ENCODE measurements at places on chromosomes 16 and 17.
A peak's percentile ranks its signal among the peaks of the same experiment; 100 is the strongest.

GRCh38 chr17:57634713-57635465, 110.2 kb downstream of the CCDC182 start:
- DNase-seq: no peak

DNA sequence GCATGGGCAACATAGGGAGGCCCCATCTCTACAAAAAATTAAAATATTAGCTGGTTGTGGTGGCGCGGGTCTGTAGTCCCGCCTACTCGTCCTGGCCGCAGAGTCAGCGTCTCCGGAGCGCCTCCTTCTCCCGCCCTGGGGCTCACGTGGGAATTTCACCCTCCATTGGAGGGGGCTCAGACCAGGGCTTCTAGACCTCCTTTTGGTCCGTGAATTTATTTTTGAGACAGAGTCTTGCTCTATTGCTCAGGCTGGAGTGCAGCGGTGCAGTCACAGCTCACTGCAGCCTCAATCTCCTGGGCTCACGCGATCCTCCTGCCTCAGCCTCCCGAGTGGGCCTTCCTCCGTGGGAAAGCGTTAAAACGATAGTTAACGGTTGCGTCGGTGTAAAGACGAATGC, 394 bp upstream of the NME4 start:
- DNase-seq: no peak

DNA sequence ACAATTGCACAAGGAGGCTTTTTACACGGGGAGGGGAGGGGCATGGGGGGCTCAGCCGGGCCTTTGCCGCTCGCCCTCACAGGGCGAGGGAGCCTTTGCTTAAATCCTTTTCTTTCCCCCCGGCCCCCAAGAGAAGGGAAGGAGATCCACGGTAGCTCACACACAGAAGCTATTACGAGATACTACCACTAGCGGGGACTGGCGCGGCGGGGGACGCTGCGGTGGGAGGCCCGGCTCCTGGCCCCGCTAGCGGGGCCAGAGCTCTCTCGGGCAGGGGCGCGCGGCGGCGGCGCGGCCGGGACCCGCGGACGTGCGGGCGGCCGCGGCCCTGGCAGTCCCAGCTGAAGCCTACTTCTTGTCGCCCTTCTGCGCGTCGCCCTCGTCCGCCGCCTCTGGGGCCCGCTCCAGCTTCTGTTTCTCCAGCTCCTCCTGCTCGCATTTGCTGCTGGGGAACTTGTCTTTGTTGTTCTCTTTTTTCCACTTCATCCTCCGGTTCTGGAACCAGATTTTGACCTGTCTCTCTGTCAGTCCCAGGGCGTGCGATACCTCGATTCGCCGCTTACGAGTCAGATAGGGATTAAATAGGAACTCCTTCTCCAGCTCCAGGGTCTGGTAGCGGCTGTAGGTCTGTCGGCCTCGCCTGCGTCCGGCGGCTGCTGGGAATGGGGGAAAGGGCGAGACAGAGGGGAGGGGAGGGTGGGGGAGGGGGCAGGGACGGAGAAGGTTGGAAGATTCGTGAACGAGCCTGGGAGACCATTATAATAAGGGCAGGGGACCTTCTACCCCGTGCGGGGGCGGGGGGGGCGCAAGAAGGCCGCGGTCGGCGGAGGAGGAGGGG, 2.0 kb downstream of the HOXB8 start:
- DNase-seq: peak; percentile 67

DNA sequence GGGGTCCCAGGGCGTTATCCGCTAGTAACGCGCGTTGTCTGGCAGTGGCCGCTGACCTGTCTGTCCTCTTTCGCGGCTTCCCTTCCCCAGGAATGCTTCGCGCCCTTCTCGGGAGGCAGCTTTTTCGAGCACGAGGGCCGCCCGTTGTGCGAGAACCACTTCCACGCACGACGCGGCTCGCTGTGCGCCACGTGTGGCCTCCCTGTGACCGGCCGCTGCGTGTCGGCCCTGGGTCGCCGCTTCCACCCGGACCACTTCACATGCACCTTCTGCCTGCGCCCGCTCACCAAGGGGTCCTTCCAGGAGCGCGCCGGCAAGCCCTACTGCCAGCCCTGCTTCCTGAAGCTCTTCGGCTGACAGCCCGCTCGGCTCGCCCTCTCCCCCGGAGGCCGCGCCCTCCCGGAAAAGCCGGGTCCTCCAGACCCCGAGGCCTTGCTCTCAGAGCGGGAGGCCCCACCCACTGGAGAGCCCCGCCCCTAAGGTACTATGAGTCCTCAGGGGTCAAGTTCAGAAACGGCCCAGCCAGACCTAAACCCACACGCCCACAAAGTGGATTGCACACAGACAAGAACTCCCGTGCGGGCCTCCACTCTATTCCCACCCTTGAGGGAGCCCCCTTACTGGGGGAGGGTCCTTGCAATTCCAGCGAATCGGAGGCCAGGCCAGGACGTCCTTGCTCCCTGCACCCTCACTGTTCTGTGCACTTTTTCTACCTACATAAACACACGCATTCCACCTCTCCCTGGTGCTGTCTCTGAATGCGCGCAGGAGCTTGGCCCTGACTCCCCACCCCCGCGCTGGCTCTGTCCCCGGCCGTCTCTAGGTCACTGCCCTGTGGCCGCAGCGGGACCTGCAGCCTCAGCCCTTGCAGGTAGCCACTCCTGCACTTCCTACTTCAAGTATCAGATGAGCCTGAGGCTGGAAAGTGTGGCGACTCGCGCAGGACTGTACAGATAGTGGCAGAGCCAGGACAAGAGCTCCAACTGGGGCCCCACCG, 5.4 kb upstream of the SLC5A2 start:
- peak; percentile 62 for DNase-seq

- DNase-seq: no peak
Observed at GRCh38 chr17:57999496-58000017, 7.5 kb downstream of the SRSF1 start.

GRCh38 chr17:42518755-42519545, 17.1 kb upstream of the NAGLU start:
- DNase-seq: no peak

GRCh38 chr16:27335349-27336053, 21.7 kb downstream of the IL4R start:
- DNase-seq: no peak

- no peak for DNase-seq
Observed at GRCh38 chr16:66325717-66326376, 40.6 kb upstream of the CDH5 start.

DNA sequence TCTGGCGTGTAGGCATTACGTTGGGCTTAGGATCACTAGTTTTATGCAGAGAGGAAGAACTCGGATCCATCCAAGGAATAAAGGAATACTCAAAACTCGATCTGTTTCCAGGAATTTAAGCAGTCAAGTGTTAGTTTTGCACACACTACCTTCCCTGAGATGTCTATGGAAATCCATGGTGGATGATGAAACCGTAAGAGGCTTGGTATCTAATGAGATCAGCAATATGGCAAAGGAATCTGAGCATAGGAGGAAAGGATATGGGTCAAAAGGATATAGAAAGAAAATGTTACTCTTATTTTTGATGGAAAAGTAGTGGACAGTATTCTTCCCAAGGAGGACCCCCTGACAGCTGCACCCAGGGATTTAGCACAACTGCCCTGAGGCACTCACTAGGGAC, 59.6 kb downstream of the SMG6 start:
- no peak for DNase-seq

- DNase-seq: no peak
Observed at GRCh38 chr16:87959391-87959990, 8.3 kb downstream of the BANP start.

DNA sequence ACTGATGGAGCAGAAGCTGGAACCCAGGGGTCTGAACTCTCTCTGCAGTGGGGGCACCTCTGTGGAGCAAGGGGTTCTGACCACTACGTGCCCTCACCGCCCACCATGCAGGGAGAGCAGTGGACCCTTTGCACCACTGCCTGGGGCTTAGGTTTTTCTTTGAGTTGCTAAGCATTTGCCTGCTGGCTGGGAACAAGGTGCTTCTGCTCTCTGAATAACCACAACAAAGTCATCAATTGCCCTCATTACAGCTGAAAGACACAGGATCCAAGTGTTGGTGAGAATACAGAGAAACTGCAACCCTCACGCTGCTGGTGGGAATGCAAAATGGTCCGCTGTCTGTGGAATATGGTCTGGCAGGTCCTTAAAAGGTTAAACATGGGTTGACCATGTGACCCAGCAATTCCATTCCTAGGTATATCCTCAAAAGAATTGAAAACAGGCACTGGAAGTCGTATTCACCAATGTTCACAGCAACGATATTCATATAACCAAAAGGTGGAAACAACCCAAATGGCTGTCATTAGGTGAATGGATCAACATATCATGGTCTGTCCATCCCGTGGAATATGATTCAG, 22.8 kb downstream of the NLRC3 start:
- DNase-seq: no peak

- DNase-seq: no peak
Observed at GRCh38 chr17:45288825-45289224, 26.9 kb upstream of the SPATA32 start.

- DNase-seq: no peak
Observed at GRCh38 chr16:4517812-4518680, 20.5 kb downstream of the CDIP1 start.

DNA sequence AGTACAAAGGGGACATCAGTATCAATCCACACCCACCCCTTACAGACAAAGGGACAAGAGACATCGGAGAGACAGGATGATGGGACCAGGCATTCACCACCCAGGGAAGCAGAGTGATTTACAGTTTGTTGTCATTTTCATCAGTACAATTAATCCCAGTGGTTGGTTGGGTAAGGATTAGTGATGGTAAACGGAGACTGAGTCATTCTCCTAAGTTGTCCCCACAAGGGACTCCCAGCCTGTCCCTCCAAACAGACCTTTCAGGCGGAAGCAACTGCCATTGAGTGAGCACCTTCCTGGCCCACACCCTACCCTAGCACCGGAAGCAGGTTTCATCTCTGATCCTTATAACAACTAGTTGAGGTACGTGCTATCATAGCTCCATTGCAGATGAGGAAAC, 11.2 kb downstream of the PPL start:
- no peak for DNase-seq

DNA sequence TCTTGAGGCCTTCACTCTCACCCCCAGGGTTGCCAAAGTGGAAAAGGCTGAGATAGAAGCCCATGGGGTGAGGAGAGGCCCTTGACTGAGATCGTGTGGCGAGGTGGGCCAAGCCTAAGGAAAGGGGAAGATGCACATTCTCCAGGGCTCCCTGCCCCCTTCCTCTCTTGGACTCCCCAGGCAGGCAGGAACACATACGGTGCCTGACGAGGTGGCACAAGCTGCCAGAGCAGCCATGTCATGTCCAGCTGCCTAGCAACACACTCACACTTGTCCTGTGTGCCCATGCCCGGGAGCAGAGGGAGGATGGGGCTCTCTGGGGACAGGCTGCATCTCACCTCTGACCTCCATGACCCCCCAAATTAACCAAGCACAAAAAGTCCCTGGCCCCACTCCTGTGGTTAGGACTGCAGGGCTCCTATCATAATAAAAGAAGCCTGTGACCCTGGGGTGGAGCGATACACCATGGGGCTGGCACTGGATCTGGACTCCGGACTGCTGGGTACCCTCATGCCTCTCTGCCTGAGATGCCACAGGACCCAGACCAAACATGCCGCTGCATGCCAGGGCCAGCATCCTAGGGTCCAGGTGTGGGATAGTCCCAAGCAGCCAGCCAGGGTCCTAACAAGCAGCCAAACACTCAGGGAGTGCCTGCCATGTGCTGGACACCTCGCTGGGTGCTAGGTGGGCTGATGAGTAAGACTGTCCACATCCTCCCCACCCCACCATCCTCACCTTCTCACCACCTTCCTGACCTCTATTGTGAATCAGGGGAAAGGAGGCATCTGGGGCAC, 2.6 kb downstream of the GIT1 start:
- no peak for DNase-seq

DNA sequence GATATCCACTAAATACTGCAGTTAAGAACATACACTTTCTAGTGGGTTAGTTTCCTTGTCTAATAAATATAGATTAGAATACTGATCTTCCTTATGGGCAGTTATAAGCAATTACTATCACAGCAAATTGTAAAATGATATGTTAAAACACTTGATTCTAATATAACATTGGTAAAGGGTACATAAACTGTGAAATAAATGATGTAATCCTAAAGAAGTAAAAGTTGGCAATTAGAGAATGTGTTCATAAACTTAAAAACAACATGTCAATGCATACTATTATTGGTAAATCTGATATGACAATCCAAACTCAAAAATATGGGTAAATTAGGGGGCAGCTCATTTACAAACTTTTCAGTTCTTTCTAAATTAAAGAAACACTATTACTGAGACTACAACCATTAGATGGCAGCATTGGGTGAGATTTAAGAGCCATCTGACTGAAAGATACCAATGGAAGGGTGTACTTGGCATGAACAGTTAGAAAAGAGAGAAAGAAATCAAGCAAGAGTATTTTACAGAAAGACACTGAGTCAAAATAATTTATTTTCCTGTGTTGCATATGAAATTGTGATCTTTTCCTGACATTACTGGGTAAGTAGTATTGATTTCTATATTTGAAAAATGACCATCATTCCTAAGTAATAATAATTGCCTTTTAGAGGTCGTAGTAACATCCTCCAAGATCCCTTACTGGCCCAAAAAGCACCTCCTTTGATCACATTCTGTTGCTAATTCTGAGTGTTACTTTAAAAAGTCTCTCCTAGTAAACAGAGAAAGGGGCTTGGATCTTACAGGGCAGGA, 119.6 kb downstream of the SPAG9 start:
- no peak for DNase-seq

GRCh38 chr16:2914233-2914632, 2.5 kb downstream of the FLYWCH1 start:
- DNase-seq: no peak

DNA sequence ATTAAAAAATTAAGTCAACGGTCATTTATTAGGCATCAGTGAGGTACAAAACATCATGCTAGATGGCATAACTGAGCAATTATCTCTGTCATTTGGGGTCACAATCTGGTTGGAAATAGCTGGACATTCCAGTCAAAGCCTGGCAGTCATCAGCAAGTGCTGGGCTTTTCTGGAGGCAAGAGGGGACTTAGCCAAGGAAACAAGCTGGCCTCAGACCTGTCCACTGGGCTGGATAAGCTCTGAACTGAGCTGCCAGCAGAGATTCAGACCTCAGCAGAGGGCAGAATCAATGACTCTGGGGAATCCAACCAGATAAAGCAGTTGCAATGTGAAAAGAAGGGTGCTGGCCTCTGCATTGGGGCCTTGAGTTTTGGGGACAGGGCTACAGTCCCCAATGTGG, 161.9 kb upstream of the NOL11 start:
- no peak for DNase-seq

DNA sequence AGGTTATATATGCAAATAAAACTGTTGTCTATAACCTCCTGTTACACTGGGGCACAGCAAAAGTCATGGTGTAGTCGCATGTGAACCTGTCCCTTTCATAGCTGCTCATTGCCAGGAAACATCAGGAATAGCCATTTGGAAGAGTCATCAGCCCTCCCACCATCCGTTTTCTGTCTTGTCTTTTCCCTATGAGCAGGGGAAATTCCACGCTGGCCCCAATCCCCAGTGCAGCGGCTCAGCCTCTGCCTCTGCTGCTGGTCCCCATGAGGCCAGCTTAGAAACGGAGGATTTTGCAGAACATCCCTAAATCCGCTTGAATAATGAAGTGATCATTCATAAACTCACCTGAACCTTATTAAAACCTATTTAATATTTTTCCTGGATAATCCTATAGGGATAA, 10.5 kb downstream of the MAPT start:
- DNase-seq: no peak

DNA sequence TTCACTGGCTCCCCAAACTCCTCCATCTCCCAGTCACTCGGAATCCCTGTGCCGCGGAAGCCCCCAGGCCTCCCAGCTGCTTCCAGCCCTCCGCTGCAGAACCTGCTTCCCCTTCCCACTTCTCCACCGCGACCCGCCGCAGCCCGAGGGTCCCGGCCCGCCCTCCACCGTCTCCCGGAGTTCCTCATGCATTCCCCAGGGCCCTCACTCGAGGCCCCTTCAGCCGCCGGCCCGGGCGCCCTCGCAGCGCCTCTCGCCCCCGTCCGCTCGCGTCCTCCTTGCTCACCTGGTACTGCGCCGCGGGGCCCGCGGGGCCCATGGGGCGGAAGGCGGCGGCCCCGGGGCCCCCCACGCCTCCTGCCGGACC, 329 bp downstream of the SMARCD2 start:
- DNase-seq: no peak

Data from GM12892 (cell line).